ENCODE measurements at places on chromosomes 4 and X.

- DNase-seq, result no peak
Measured at GRCh38 chr4:142719854-142720541, 126.1 kb downstream of the INPP4B start.

GRCh38 chr4:20394512-20394911 lies 142.8 kb downstream of the SLIT2 start:
- DNase-seq, result no peak

- no peak for DNase-seq
Measured at GRCh38 chr4:33961761-33962160, 2282.6 kb downstream of the ARAP2 start.

DNA sequence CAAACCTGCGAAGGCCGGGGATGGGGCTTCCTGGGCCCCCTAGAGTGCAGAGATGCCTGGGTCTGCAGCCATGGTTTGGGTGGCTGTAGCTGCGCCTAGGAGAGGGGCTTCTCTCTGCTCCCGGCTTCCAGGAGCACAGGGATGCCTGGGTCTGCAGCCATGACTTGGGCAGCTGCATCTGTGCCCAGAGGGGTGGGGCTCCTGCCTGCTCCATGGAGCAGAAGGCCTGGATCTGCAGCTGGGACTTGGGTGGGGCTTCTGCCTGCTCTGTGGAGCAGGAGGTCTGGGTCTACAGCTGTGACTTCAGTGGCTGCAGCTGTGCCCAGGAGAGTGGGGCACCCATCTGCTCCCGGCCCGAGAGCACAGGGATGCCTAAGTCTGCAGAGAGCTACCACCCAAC lies 20.8 kb downstream of the SPON2 start:
- DNase-seq, result no peak

- DNase-seq, result no peak
Measured at GRCh38 chrX:9566150-9566621, 101.3 kb downstream of the TBL1X start.

GRCh38 chr4:126976850-126977632 lies 655.7 kb upstream of the INTU start:
- DNase-seq, result no peak

GRCh38 chrX:19342331-19342906 lies 1.3 kb upstream of the PDHA1 start:
- DNase-seq, result no peak

All from GDM1 (cell line).